ENCODE measurements at places on chromosomes 4 and X.

GRCh38 chr4:22780317-22780716 is 87.6 kb downstream of the GBA3 start:
- DNase-seq: no peak

DNA sequence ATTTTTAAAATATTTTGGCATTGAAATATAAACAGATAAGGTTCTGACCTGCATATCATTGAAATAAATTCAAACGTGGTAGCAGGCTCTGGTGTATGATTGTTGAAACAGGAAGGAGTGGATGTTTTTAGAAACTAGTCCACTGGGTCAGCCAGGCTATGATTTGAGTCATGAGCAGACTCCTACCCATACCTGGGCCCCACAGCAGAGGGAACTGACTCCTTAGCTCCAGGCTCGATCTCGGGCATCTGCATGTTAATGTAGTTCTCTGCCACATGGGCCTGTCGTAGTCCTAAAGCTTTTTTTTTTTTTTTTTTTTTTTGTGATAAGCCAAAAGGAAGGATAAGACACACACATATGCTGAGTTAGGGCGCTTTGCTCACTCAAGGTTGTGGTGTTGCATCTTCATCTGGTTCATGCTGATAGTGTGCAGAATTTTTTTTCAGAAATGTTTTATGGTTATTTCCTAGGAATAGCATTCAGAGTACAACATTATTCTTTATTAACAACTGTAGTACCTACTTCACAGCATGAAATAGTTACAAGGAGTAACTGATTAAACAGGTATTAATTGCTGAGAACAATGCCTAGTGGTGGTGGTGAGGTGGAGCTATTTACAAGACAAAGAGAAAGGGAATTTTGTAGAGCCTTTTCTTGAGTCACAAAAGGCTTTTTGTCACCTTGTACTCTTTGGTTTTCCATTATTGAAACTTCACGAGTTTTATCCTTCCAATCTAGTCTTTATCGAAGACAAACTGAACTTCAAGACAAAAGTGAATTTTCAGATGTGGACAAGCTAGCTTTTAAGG is 27.3 kb downstream of the OFD1 start:
- no peak for DNase-seq

GRCh38 chrX:40108959-40109287 is 11.2 kb upstream of the BCOR start:
- peak; percentile 85 for DNase-seq

DNA sequence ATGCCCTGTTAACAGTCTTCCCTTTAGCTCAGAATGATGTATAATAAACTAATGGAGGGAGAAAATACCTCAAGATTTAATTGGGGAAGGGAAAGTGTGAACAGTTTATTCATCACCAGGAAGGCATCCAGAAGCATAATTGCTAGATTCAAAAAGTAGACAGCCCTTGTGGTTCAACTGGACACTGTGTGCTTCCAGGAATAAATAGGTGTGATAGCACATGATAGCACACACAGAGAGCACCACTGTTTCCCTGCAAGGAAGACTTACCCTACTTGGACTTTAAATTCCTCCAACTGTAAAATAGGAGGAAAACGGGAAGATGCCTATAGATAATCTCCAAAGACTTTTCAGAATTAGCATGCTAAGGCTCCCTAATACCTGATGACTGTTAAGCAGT is 27.8 kb downstream of the SLC39A8 start:
- no peak for DNase-seq

DNA sequence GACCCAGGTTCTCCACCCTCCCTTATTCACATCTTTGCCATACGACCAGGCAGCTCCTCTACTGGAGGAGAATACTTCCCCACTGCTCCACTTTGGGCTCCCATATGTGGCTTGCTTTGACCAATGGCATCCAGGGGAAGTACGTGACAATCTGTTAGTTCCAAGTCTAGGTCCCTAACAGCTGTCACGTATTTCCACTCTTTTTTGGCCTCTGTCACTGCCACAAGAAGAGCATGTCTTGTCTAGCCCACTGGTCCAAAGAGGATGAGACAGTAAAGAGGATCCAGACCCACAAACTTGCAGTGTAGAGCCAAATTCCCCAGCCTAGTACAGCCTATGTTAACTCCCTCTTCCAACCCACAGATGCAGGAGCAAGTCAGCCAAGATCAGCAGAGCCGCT is 49.7 kb upstream of the GATB start:
- no peak for DNase-seq

DNA sequence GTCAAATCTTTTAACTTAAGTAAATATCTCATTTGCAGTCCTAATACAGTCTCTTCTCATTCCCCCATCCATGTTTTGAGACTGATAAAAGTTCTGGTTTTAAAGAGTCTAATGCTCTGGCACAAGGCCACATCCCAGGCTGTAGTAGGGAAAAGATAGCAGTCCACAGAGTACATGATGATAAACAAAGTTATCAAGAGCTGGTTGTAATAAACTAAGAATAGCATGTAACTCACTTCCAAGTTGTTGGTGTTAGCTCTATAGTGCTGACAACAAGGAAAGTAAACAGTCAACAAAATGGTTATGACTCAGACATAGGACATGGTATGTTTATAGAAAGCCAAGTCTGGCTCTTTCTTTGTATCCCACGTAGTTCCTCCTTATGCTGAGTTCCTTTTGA is 21.8 kb upstream of the AREG start:
- DNase-seq: peak; percentile 76

DNA sequence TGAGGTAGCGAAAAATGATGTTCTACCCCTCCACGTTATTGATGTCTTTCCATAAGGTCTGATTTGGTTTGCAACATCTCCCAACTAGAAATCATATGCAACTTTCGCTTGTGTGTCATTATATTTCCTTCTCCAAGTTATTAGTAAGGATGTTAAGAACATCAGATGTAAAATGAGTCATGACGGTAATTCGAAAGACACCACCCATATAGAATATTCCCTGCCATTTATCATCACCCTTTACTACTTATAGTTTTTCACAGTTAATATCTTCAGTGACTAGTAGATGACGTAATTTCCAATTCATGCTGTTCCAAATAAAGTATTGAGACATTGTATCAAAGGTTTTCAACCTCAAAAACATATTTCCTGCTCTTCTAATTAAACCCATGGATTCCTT is 146.7 kb upstream of the MAP3K15 start:
- no peak for DNase-seq

GRCh38 chr4:111798840-111799239 is 346.4 kb upstream of the FAM241A start:
- no peak for DNase-seq

- no peak for DNase-seq
Measured at GRCh38 chrX:19897091-19897490, 9.7 kb upstream of the SH3KBP1 start.

DNA sequence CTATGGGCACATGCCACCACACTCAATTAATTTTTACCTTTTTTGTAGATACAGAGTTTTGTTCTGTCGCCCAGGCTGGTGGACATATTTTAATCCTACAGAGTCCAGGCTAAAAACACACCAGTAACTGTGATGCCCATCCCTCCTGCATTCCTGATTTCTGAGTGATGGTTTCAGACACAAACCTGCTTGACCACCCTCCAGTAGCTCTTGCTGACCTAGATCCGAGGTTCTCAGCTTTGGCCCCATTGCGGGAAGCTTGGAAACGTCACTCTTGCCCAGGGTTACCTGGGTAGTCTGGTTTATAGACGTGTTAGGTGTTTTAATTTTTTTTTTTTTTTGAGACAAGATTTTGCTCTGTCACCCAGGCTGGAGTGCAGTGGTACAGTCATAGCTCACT is 7.5 kb downstream of the CD99 start:
- DNase-seq: no peak

- no peak for DNase-seq
Measured at GRCh38 chr4:38086151-38086848, 126.1 kb downstream of the PTTG2 start.

DNA sequence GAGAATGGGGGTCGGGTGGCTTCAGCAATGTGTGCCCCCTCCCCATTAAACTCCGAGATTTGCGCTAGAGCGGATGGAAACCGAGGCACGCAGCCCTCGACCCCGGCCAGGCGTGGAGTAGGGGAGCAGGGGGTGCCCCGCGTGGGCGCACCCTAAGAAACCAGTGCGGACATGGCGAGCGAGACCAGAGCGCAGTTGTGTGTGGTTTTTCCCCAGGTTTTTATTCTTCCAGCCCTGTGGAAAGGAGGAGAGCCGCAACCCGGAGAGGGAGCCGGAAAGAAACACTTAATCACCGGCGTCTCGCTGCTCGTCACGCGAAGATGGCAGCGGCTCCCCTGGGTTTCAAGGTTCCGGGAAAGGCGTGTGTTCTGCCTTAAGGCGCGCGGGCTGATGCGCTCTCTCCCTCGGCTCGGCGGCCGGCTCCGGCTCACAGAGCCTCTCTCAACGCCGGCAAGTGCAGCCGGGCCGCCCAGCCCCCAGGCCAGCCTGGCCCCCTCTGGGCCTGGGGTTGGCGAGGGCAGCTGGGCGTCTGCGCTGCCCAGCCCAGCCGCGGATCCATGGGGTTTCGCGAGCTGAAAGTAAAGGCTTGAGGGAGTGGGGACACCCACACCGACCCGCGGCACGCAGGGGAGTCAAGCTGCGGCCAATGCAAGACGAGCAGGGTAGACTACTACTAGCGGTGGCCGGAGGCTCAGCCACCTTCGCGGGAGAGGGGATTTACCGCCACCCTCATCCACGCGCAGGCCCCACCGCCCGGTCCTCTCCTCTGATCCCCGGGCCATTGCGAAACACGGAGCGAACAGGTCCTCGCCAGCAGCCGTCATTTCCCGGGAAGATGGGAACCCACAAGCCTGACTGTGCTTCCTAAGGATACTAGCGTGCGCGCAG is 74.0 kb upstream of the BCOR start:
- peak; percentile 82 for DNase-seq

DNA sequence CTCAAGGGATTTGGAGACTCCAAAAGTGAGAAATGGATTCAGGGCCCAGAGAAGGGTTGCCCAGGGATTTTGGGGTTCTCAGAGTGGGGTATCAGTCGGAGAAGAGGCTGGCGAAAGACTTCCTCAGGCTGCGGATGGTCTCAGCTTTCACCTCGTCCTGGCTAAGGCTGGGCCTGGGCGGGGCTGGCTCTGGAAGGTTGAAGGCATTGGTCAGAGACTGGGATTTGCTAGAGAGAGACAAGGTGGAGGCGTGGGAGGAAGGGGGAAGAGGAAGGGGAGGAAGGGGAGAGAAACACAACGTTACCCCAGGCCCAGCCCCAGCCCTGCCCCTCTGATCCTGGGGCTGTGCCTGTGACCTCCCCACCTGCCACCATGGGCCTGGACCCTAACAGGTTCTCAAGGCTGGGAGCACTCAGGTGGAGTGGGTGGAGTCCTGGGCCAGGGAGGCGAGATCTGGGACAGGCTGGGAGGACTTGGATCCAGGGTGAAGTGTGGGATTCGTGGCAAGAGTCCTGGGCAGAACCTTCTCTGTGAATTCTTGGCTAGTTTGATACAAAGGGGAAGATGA is 9.4 kb upstream of the TIMP1 start:
- DNase-seq: no peak

- DNase-seq: no peak
Measured at GRCh38 chr4:7890635-7891393, 48.8 kb downstream of the AFAP1 start.

GRCh38 chr4:173547889-173548288 is 17.9 kb upstream of the HAND2 start:
- DNase-seq: no peak

- DNase-seq: no peak
Measured at GRCh38 chrX:2345562-2345961, 155.2 kb downstream of the DHRSX start.

DNA sequence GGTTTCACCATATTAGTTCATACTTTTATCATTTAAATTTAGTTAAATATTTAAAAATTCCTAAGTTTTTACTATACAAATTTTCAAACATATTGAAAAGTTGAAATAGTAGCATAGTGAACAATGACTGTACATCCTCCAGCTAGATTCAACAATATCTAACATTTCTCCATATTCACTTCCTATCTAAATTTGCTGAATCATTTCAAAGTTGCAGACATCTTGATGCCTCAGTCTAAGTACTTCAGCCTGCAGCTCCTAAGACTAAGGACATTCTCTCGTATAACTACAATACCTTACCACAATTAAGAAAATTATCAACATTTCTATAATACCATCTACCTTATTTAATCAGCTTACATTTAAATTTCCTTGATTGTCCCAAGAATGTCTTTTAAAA is 132.7 kb downstream of the TMEM164 start:
- DNase-seq: no peak

GRCh38 chr4:39846120-39846519 is 131.6 kb downstream of the PDS5A start:
- no peak for DNase-seq

- no peak for DNase-seq
Measured at GRCh38 chrX:134636851-134637250, 21.4 kb downstream of the PLAC1 start.

- DNase-seq: no peak
Measured at GRCh38 chr4:183220236-183220635, 99.8 kb downstream of the CLDN22 start.

GRCh38 chrX:129622757-129623301 is 31.9 kb downstream of the APLN start:
- DNase-seq: no peak

DNA sequence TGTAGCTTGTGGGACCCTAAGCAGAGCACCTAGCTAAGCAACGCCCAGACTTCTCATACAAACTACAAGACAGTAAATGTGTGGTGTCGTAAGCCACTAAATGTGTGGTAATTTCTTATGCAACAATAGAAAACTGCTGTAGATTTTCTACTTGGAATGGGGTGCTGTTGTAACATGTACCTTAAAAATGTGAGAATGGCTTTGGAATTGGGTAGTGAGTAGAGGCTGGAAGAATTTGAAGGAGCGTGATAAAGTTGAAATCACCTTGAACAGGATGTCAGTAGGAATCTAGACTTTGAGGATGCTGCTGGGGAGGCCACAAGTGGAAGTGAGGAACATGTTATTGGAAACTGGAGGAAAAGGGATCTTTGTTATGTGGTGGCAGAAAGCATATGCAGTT is 43.2 kb upstream of the FUNDC1 start:
- no peak for DNase-seq

GRCh38 chr4:145295122-145295521 is 114.7 kb upstream of the OTUD4 start:
- no peak for DNase-seq

GRCh38 chr4:7310451-7310850 is 118.1 kb downstream of the SORCS2 start:
- no peak for DNase-seq

- DNase-seq: no peak
Measured at GRCh38 chr4:102305666-102306065, 39.6 kb downstream of the SLC39A8 start.

- DNase-seq: no peak
Measured at GRCh38 chr4:7511525-7511924, 76.8 kb upstream of the PSAPL1 start.

DNA sequence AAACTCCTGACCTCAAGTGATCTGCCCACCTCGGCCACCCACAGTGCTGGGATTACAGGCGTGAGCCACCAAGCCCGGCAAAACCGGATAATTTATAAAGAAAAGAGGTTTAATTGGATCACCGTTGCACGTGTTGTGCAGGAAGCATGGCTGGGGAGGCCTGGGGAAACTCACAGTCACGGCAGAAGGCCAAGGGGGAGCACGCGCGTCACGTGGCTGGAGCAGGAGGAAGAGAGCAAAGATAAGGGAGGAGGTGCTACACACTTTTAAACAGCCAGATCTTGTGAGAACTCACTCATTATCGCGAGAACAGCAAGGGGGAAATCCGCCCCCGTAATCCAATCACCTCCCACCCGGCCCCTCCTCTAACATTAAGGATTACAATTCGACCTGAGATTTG is 177.9 kb upstream of the TENM3 start:
- DNase-seq: no peak
